ENCODE measurements at places on chromosomes 7 and 10.

DNA sequence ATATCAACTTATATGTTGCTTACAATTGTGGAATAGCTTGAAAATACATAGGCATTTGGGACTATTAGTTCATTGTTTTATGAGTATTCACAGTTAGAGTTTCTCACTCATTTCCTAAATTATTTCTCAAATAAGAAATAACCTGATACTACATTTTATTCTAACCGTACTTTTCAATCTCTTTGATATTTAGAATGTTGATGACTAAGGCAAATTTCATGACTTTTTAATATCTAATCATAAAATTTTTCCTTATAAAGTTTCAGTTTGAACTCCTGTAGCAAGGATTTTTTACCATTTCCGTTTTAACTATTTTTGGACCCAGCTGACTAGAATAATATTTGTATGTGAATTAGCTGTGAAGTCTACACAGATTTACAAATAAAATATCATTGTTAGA lies 41.3 kb upstream of the GNAI1 start:
- DNase-seq: no peak

DNA sequence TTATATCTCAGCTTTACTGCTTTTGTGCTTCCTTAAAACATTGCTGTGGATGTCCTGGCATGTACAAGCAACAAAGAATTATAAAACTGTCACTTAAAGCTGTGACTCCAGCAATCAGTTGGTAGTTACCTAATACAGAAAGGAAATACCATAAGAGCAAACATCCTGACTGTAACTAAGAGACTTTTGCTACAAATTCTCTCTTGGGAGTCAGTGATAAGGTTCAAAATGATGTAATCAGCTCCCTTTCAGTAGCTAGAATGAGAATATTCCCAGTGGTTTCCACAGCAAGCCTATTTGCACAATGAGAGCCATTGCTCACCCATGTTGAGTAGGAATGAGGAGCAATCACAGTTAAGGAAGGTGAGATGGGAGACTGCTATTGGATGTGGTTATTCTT lies 7.6 kb downstream of the PNLIPRP1 start:
- no peak for DNase-seq

DNA sequence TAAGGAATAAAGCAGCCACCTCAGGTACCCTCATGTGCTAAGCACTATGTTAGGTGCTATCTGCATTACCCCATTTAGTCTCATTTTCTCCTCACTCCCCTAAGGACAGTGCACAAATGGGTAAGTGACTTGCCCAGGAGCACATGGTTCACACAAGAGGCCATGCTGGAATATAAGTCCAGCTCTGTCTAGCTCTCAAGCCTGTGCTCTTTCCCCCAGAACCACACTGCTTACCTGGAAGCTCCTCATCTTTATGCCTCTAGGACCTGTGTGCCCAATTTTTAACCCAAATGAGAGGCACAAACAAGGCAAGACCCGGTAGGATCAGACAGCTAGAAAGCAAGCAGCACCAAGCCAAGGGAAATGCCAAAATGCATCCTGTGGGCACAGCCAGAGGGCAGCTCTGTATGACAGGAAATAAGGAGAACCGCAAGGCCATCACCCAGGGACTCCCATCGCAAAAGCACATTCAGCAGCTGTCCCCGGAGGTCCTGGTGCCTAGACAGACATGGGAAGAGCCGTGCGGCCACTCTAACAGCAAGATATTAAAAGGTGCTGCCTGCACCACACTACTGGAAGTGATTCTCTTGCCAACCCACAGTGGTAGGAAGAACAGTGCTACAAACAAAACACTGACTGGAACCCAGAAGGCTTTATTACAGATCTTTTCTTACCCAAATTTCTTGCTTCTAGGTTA lies 88.1 kb downstream of the GSAP start:
- DNase-seq: no peak

DNA sequence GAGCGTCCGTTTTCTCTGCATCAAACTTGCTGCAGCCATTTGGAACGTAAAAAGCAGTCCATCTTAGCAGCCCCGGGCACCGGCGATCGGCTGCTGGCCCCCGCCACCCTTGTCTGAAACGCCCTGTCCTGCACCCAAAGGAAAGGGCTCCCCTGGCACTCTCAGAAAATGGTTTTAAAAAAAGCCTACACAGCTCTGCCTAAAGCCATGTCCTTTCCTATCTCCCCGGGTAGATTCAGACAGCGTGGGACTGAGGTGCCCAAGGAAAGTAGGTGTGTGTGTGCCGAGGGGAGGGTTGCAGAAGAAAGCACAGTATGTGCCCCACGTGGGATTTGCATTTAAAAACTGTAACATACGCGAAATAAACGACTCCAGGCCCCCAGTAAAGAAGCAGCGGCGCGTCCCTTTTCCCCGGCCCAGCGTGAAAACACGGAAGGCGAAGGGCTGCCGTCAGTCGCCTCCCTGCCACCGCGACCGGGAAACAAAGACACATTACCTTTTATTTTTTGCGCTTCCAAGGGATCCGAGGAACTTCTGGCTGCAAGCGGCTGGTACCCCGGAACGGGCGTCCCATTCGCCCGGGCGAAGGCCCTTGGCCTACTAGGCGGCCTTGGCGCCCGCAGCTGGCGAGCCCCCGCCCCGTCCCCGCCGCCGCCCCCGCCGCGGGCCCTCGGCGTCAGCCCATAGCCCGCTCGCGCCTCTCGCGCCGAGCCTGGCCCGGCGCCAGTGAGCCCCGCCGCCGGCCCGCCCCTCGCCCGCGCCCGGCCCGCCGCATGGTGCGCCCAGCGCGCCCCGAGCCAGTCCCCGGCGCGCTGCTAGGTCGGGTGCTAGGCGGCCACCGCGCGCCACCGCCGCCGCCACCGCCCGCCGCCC lies 304.6 kb downstream of the PRPF18 start:
- DNase-seq: no peak

- no peak for DNase-seq
Observed at GRCh38 chr10:119375574-119376272, 166.8 kb downstream of the RGS10 start.

- no peak for DNase-seq
Observed at GRCh38 chr7:132351954-132352499, 224.2 kb downstream of the PLXNA4 start.

DNA sequence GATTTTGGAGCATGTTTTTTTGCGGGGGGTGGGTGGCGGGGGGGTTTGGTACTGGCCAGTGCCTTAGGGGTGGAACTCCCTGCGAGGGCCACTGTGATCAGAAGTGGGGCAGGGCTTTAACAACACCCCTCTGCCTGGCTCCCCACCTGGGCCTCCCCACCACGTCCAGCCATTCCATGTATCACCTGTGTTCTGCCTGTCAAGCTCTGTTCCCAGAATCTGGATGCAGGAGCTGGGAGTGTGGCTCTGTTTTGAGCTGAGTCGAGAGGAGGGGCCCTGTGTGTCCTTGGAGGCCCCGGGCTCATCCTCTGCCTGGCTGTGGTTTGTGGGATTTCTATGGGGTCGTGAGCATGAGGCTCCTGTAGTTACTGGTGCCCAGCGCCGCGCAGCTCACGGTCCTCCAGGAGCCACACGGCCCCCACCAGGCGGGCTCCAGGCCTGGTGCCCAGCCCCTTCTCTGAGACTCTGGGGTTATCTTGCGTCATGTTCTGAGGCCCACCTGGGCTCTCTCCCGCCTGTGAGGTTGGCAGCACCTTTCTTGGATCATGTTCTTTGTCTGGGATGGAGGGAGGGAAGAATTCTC lies 29.6 kb downstream of the PFKFB3 start:
- no peak for DNase-seq

DNA sequence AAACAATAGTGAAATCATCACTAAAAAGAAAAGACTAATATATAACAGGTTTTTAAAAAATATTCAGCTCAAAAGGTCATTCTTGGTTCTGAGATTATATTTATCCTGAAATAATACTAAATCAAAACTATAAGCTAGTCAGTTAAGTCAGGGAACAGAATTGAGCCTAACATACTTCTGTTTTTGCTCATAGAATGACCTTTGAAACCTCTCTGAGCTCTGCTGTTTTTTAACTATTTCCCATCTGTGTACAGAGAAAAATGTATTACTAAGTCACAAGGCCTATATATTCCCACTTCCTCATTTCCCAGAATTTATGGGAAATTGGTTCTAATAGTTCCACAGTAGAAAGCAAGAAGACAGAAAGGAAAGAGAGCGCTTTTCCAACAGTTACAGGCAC lies 346.8 kb upstream of the ETV1 start:
- DNase-seq: no peak

DNA sequence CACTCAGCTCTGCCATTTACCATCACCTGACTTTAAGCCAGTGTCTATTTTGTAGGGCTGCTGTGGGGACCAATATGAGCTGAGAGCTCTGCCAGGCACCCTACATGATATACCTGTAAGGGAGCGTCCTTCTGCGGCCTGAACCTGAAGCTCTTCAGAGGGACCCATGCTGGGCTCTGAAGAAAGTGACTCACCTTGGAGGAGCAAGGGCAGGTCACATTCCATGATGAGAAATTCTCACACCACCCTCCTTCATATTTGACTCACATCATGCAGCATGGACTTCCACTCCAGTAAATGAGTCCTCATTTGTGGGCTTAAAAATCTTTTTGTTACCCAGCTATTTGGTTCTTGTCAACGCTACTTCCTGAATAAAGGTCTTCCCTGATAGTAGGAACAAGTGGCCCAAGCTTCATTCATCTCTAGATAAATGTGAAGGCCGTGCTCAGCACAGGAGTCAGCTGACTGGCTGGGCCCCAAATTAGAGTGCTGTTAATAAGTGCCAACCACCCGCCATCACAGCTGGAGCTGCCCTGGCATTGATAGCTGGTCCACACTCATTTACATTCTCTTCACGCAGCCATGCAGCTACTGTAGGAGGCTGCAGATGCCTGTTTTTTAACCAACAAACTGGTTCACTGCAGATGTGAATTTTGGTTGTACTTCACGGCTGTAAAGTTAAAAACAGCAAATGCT lies 78.4 kb downstream of the RNF216 start:
- DNase-seq: no peak

DNA sequence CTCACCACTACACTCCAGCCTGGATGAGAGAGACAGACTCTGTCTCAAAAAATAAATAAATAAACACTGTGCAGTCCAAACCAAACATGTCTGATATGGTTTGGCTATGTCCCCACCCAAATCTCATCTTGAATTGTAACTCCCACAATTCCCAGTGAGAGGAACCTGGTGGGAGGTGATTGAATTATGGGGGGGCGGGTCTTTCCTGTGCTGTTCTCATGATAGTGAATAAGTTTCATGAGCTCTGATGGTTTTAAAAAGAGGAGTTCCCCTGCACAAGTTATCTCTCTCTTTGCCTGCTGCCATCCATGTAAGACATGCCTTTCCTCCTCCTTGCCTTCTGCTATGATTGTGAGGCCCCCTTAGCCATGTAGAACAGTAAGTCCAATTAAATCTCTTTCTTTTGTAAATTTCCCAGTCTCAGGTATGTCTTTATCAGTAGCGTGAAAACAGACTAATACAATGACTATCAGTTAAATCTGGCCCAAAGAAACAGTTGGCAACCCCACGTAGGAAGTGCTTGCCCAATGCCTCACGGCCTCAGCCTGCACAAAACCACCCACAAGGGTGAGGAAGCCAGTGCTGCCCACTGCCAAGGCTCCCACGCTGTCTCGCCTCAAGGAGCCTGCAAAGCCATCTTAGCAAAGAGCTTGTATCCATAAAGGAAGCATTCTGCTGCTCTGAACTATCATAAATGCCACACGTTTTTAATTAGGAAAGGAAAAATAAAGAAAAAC lies 64.7 kb downstream of the PIK3AP1 start:
- DNase-seq: no peak

DNA sequence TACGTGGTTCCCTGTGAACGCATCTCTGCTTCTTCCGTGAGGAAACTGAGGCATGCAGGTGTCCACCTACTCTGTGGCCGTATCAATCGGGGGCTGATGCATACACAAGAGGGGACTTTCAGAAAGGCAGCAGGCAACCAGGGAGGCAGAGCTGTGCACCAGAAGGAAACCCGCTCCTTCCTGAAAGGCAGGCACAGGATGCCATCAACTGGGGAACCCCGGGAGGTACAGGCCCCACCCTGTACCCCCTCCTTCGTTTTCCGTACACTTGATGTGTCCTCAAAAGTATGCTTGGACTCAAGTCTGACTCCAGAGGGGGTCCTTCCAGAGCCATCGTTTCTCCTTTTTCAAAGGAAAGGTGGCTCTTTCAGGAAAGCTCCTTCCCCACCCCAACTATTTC lies 59.5 kb downstream of the ASB13 start:
- no peak for DNase-seq

DNA sequence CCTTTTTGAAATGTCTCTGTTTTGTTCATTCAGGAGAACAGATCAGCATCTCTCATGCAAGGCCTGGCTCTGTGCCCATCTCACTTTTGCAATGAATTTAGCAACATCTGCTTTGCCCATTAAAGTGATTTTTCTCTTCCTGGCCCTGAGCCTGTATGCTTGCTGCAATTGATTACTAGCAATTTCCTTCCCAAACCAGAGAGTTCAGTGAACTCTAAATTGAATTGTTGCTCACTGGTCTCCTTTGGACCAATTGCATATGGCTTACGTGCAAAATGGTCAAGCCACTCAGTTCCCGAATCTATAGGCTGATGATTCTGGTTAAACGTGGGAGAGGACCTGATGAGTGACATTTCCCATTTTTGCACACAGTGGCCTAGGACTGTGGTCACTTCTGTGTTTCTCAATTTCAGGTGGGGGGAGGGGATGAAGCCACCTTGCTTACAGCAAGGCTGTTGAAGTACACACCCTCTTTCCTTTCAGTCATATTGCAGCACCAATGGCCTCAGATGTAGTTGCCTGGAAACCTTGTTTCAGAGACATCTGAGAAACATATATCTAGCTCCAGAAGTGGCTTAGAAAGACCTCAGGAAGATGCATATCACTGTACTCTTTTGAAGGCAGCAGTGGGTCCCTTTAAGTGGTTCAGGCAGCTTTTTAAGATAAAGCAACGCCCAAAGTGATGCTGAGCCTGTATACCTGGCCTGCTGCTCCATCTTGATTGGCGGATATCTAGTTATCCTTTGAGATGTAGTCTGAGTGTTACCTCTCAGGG lies 201.4 kb downstream of the PTEN start:
- no peak for DNase-seq

GRCh38 chr7:155665957-155666287 lies 21.5 kb downstream of the RBM33 start:
- DNase-seq: no peak

GRCh38 chr7:27704422-27705199 lies 35.4 kb upstream of the TAX1BP1 start:
- no peak for DNase-seq

Measured in activated T-helper 1 cell treated with anti-CD3 and anti-CD28 coated beads, Interleukin-2, amount 50 U/mL, for 16 hours (primary cell).